ENCODE measurements at places on chromosomes 6 and 20. TPM values are rescaled to one million over a fixed set of nuclear protein-coding genes. Genes with fewer than 3 reads are reported as not detected.
A peak's percentile ranks its signal among the peaks of the same experiment; 100 is the strongest.

The MEP1A gene
- not detected for total RNA-seq

The C20orf204 gene
- total RNA-seq = 0.67 TPM

The GGTLC1 gene
- total RNA-seq = not detected

The BMP6 gene
- total RNA-seq = 0.07 TPM

The TMEM74B gene
- 18.3 TPM for total RNA-seq

The TMEM200A gene
- total RNA-seq = 0.04 TPM

The ZBTB46 gene
- total RNA-seq = 4.6 TPM

The UBD gene
- total RNA-seq = not detected

DNA sequence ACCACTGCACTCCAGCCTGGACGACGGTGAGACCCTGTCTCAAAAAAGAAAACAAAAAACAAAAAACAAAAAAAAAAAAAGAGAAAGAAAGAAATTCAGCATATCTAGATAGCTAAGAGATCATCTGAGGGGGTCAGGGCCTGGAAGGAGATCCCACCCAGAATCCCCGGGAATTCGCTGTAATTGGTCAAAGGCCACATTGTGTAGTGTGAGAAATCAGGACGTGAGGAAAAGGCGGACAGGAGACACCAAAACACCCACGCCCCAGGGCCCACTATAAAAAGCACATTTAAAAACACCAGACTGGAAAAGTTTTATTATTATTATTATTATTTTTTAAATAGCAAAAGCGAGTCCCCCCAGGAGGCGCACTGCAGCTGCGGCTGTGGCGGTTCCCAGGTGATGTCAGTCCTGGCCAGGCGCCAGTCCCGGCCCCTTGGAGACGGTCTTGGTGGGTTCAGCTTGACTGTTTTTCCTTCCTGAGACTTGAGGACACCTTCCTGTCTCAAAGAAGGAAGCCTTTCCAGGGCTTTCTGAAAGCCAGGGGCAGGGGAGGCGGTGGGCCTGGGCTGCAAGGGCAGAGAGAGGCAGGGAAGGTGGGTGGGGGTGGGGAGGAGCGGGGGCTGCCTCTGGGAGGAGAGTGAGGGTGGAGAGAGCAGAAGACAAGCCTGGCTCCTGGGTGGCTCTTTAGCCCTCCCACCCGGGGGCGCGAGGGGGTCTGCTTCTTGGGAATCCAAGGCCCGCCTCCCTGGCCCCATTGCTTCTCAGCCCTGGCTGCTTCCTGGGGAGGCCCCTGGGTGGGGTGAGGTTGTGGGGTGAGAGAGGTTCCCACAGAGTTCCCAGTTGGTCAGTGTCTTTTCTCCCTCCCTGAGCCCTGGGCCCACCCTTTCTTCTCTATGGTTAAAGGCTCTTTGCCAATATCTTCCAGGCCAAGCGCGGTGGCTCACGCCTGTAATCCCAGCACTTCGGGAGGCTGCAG lies 14.5 kb downstream of the TCF15 start:
- DNase-seq = peak; percentile 42

DNA sequence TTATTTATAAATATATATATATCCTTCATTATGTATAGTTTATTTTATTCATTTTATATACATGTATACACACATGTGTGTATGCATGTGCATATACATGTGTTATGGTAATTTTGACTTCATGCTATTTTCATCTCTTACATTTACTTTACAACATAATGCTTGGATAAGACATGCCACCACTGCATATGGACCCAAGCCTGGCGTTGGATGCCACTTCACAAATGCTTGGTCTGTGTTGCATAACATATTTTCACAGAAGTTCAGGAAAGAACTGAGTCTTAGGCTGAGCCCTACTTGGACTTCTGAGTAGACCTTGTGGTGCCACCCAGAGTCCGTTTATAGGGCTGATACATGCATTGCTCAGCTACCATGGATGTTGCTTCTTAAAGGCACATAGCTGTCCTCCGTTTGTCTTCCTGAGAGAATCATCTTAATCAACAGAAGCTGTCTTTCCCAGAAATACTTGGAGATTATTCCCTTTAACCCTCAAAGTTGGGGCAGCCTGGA lies 337.8 kb downstream of the BTBD3 start:
- DNase-seq = no peak

DNA sequence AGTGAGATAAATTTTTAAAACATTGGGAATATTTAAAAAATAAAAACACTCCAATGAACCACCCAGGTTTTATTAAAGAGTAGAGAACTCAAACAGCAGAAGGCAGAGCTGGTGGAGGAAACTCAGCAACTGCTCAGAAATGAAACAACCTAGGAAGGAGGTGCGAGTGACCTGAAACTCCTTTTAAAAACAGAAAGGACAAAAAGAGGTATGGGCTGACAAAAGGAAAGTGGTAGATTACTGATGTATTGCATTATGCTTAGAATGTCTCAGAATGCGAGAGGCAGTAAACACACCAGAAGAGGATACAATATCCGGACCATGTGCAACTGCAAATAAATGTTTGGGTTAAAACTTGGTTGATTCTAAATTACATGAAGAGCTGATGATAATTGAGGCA lies 97.6 kb downstream of the ESR1 start:
- DNase-seq = no peak

GRCh38 chr6:144581812-144582537 lies 296.8 kb downstream of the UTRN start:
- DNase-seq = peak; percentile 40

GRCh38 chr6:47715782-47716181 lies 17.4 kb downstream of the ADGRF4 start:
- DNase-seq = no peak

DNA sequence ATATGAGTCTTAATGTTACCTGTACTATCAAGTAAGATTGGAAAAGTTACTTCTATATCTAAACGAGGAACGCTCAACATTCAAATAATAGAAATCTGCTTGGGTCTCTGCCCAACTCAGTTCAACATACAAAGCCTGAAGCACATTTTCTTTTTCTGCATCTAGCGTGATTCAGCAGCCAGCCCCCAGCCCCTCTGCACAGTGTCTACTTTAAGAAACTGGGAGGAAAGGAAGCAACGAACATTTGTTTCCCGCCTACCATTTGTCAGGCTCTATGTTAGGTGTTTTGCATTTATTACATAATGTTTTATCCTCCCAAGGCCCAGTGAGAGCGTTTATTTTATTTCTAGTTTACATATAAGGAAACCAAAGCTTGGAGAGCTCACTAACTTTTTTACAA lies 17.3 kb downstream of the PHACTR1 start:
- DNase-seq = no peak

DNA sequence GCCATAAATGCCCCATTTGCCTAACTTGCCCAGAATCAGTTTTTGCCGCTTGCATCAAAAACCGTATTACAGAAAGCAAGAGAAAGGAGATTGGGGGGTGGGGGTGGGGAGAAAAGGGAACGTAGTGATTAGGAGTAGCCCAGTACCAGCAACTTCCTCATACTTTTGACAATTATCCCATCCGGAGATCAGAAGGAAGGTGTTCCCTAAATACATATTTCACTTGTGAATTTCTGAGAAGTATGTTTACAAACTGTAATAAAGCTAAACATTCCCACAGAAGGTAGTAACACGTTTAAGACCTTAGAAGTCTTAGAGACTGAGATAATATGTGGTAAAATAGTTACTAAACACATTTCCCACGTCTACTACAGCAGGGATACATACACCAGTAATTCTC lies 14.5 kb downstream of the PREP start:
- DNase-seq = no peak

GRCh38 chr6:105120570-105120969 lies 59.2 kb downstream of the POPDC3 start:
- no peak for DNase-seq

GRCh38 chr6:10951675-10952282 lies 64.9 kb downstream of the SYCP2L start:
- peak; percentile 24 for DNase-seq

GRCh38 chr6:148493424-148493823 lies 150.8 kb downstream of the SASH1 start:
- no peak for DNase-seq

GRCh38 chr6:31529329-31530150 lies 778 bp downstream of the MCCD1 start:
- no peak for DNase-seq
